SHP77 (cell line): ENCODE measurements at places on chromosomes 11 and 22.

DNA sequence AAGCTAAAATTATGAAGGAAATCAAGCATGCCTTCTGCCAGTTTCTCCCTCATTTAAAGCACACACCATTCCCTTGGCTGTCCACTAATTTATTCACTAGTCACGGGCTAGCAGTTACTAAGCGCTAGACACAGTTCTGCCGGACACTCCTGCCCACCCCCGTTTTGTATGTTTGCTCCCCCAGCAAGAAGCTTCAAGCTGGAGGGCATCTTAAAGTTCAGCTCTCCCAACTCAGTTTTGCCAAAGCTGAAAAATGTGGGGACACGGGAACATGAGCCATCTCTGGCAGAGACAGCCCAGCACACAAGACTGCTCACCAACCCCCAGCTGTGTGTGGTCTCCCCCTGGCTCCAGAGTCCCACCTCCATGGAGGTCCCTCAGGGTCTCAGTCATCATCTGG, 263.6 kb downstream of the BRD1 start:
- DNase-seq, result no peak

DNA sequence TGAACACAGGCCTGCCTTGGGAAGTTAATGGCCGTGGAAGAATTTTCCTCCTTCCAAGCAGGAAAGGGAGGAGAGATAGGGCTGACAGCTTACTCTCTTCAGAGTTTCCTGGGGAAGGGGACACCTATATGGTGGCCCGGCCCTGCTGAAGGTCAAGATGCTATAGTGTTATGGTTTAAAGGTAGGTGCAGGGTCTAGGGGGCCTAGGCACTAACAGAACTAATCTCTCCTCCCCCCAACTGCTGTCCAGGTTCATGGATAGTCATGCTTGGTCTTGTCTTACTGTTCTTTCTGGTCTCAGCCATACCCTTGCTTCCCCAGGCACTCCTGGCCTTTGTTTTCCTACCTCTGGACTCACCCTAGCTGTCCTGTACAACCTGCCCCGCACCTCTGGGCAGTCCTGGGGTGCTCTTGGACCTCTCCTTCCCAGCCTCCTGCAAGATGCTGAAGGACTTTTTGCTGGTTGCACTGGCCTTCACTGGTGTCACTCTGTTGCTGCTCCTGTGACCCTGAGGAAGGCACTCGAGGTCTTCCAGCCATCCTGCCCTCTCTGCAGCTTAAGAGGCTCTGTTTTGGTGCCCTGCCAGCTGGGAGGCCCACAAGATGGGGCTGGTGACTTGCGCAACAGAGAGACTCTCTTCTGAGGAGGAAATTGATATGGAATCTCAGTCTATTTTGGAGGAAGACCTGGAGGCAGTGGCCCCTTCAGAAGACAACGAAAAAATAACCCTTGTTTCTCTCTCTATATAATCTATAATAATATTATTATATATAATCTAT, 17.9 kb downstream of the SEC14L3 start:
- no peak for DNase-seq

DNA sequence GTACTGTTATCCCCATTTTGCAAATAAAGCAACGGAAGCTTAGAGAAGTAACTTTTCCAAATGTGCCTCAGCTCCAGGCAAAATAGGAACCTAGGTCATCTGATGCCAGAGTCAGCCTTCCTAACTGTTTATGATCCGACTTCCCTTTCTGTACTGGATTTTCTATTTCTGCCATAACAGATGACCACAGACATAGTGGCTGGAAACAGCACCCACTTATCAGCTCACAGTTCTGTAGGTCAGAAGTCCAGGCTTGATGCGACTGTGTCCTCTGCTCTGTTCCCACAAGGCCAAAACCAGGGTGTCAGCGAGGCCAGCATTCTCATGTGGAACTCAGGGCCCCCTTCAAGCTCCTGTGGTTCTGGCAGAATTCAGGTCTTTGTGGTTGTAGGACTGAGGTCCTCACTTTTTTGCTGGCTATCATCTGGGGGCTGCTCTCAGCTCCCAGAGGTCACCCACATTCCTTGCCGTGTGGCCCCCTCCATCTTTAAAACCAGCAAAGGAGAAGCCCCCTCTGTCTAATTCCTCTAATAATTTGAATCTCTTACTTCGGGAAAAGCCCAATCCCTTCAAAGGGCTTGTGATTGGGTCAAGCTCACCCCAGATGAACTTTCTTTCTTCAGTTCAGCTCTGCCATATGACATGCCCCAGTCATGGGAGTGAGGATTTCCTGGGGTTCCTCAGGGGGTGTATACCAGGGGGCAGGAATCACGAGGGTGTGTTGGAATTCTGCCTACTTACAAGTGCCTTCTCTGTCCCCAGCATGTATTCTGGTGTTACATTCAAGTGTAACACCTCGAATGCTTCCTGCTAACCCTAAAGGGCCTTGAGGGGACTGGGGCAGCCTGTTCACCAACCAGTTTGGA, 15.3 kb downstream of the KCNJ5 start:
- no peak for DNase-seq

- DNase-seq, result no peak
Measured at GRCh38 chr11:3006505-3007260, 14.6 kb upstream of the NAP1L4 start.

GRCh38 chr11:108491936-108492335, 6.2 kb downstream of the POGLUT3 start:
- DNase-seq, result no peak

DNA sequence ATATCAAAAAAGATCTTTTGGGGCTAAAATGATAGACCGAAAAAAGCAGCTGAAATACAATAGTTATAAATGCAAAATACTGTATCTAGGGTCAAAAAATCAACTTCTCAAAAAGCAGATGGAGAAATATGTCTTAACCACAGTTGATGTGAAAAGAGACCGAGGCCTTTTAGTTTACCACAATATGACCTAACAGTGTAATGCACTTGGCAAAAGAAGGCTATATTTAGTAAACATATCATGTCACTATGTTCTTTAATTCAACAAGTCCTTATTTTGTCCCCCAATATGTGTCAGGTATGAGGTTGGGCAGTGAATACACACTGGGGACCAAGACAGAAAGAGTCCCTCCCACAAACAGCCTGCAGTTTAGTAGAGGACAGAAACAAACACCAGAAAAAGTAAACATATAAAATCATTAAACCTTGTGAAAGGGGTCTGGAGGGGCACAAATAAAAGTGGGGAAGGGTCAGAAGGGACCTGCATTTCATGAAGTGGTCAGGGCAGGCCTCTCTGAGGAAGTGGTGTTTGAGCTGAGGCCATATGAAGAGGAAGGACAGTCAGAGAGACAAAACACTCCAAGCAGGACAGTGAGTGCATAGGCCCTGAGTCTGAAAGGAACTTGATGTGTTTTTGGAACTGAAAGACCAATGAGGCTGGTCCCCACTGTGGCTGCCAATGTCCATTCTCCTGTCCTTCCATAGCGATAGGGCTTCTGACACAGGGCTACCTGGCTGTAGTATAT, 53.4 kb downstream of the LIF start:
- DNase-seq, result no peak
